ENCODE measurements at places on chromosomes 6 and 20. TPM values are rescaled to one million over a fixed set of nuclear protein-coding genes. Genes with fewer than 3 reads are reported as not detected.

DNMT3B gene
- total RNA-seq: 2.4 TPM

OVOL2 gene
- 3.9 TPM for total RNA-seq

CITED2 gene
- 32.4 TPM for total RNA-seq

BPIFB4 gene
- not detected for total RNA-seq

SLC17A5 gene
- 30.8 TPM for total RNA-seq

LRRC1 gene
- total RNA-seq: 22.7 TPM

MCM8 gene
- total RNA-seq: 10.7 TPM

DDX43 gene
- total RNA-seq: 0.42 TPM

CDKN1A gene
- 27.4 TPM for total RNA-seq

GRCh38 chr6:71043902-71044301, 87.0 kb upstream of the B3GAT2 start:
- DNase-seq: no peak

GRCh38 chr6:162621246-162621645, 106.3 kb downstream of the PRKN start:
- DNase-seq: no peak

- DNase-seq: no peak
These were observed 169.1 kb upstream of the CST7 start for GRCh38 chr20:24779946-24780345.

- peak; percentile 40 for DNase-seq
These were observed 56.7 kb upstream of the APCDD1L start for GRCh38 chr20:58571693-58572427.

DNA sequence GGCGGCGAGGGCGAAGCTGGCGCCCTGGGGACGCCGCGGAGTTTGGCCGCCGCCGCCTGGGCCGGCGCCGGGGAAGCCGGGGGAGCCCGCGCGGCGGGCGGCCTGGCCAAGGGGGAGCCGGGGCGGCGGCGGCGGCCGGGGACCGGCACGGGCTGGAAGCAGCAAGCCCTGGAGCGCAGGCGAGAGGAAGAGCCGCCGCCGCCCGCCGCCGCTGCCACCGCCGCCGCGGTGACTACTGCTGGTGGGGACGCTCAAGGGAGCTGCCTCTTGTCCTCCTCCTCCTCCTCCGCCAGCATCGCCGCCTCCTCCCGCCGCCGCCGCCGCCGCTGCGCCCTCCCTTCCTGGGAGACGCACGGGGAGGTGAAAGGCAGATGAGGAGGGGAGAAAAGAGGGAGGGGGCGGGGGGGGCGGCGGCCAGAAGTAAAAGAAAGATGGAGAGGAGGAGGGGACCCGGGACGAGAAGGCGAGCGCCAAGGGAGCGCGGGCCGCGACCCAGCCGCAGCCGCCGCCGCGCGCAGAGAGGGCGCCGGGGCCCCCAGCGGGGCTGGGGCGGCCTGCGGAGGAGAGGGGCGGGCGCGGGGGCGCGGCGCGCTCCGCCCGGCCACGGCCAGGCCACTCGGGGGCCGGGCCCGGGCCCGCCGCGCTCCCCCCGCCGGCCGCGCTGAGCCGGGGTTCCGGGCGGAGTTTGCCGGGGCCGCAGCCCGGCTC, 846 bp downstream of the PDE10A start:
- no peak for DNase-seq

GRCh38 chr20:42125426-42125825, 507.2 kb upstream of the CHD6 start:
- DNase-seq: no peak

- no peak for DNase-seq
These were observed 372.9 kb downstream of the DOK5 start for GRCh38 chr20:54848262-54848661.

- DNase-seq: no peak
These were observed 50.4 kb upstream of the TAB2 start for GRCh38 chr6:149267072-149267471.

GRCh38 chr6:77688649-77689048, 35.8 kb downstream of the MEI4 start:
- no peak for DNase-seq

GRCh38 chr6:44593539-44593944, 206.0 kb downstream of the CDC5L start:
- no peak for DNase-seq

GRCh38 chr6:127581576-127581975, 4.6 kb downstream of the C6orf58 start:
- no peak for DNase-seq

DNA sequence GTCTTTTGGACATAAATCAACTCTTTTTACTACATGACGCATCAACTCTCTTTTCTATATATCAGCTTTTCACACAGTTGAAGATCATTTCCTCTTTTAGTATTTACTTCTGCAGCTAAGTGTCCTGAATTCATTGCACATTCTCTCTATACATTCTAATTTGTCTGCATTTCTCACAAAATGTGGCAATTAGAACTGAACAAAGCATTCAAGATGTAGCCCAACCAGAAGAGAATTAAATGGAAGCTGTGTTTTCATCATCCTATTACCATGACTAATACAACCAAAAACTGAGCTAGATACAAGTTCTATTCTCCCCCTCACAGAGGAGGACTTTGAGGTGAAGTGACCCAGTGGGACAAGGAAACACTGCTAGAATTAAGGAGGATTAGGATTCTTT, 86.9 kb downstream of the PLCG1 start:
- no peak for DNase-seq

DNA sequence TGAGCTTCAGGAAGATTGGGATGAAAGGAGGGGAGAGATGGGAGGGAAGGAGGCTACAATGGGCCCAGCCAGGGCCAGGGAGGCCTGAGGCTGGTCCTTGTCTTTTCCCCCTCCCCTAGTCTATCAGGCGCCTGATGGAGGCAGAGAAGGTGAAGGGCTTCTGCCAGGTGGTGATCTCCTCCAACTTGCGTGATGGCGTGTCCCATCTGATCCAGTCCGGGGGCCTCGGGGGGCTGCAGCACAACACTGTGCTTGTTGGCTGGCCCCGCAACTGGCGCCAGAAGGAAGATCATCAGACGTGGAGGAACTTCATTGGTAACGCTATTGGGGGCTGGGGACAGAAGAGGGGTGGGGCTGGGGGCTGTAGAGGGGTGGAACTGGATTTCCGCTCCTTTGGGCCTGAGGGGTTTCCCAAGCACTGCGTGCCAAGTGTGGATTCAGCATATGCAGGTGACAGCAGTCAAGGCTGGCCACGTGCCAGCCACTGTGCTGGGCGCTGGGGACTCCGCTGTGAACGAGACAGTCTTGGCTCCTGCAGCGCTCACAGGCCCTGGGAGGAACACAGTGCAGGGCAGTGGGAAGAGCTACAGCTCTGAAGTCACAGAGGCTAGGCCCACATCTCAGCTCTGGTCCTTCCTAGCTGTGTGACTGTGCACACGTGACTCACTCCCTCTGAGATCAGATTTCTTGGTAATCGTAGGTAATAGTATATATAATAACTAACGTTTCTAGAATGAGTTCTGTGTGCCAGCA, 22.7 kb downstream of the SLC12A5 start:
- no peak for DNase-seq

DNA sequence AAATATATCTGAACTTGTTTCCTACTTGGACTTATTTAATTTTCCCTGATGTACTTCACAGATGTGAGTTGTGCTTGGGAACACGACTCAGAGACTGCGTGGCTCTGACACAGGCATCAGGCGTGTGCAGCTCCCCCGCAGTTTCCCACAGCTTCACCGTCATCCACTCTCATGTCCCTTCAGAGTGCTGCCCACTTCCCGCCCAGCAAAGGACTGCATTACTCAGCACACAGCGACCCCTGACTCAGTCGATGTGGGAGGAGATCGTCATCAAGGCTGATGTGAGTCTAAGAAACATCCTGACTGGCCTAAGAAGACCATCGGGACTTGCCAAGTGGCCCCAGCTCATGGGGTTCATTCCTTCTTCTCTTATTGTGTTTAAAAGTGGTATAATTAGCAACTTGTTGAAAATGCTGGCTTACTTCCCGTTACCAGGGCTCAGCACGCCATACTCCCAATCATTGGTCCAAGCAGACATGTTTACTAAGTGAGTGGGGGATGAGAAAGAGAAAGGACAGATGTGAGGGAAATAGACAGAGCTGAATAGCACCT, 539.4 kb upstream of the JARID2 start:
- DNase-seq: no peak

DNA sequence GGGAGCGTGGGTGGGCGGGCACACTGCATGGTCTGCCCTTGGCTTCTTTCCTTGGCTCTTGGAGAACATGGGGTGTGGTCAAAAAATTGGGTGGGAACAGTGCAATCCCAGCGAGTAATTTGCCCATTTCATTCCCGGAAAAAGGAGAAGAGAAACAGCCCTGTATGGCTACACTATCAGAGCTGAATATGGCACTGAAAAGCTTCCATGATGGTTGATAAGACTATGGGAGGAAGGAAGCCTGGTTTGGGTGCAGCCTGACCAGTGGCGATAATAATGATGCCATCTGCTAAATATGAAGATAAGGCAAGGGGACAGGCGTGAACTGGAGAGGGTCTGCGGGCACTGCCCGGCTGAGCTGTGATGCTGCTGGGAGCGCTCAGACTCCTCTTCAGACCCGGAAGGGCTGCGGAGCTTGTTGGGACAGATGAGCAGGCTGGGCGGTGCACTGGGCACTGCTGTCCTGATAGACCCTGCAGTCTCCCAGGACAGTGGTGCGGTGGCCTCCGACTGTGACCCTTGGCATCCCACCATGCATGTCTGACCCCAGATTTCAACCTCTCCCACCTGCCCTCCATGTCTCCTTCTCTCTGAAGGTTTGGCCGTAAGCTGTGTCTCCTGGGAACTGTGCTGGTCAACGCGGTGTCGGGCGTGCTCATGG, 10.2 kb downstream of the SLC22A1 start:
- no peak for DNase-seq

GRCh38 chr6:31799781-31800180, 4.2 kb upstream of the VARS1 start:
- DNase-seq: no peak

GRCh38 chr6:168333989-168334388, 14.4 kb upstream of the DACT2 start:
- DNase-seq: no peak

DNA sequence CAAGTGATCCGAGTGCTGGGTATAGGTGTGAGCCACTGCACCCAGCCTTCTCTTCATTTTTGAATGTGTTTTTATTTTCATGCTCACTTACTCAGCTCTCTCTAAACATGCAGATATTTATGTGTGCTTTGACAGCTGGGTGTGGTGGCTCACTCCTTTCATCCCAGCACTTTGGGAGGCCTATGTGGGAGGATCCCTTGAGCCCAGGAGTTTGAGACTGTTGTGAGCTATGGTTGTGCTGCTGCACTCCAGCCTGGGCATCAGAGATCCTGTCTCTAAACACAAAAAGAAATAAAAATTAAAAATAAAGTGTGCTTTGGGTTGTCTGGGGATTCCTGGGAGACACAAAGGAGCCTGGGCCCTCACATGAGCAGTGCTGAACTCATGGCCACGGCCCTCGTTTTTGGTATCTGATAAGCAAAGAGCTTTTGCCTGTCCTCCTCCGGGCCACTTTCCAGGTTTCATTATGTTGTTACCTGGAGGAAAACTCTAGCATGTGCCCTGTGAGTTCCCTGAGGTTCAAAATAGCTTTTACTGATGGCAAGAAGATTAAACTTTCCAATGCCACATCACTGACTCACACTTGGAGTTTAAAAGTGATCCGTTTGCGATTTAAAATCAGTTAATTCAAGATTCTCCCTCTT, 78.5 kb downstream of the CD164 start:
- DNase-seq: no peak

DNA sequence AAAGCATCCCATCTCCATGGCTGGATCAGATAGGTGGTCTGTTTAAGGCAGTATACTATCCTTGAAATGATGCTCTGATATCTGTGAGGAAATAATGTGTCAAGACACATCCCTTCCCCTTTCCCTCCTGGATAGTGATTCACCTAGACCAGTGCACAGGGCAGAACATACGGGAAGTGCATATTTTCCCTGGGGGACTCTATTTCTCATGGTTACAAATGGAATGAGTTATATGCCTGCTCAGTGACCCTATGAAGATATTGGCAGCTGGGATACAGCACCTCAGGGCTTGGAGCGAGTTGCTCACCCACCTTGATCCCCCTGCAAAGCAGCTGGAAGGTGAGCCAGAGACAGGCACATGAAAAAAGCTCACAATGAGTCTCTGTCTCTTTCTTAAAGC, 67.5 kb upstream of the PRL start:
- DNase-seq: no peak

GRCh38 chr6:111517965-111518364, 34.9 kb upstream of the REV3L start:
- DNase-seq: no peak

GRCh38 chr20:25247000-25247517, 826 bp upstream of the PYGB start:
- DNase-seq: no peak

- peak; percentile 8 for DNase-seq
These were observed 31.4 kb downstream of the ACSS2 start for GRCh38 chr20:34907616-34908469.

Data from urinary bladder (tissue), 4 donors.